ENCODE measurements at places on chromosomes 3 and 15.

- DNase-seq, result no peak
Observed at GRCh38 chr3:11377719-11378118, 105.5 kb downstream of the ATG7 start.

- no peak for DNase-seq
Observed at GRCh38 chr15:57526076-57526475, 65.6 kb upstream of the MYZAP start.

- DNase-seq, result no peak
Observed at GRCh38 chr15:89401631-89402517, 67.2 kb upstream of the POLG start.

- DNase-seq, result no peak
Observed at GRCh38 chr15:89125088-89125826, 37.0 kb downstream of the ABHD2 start.

DNA sequence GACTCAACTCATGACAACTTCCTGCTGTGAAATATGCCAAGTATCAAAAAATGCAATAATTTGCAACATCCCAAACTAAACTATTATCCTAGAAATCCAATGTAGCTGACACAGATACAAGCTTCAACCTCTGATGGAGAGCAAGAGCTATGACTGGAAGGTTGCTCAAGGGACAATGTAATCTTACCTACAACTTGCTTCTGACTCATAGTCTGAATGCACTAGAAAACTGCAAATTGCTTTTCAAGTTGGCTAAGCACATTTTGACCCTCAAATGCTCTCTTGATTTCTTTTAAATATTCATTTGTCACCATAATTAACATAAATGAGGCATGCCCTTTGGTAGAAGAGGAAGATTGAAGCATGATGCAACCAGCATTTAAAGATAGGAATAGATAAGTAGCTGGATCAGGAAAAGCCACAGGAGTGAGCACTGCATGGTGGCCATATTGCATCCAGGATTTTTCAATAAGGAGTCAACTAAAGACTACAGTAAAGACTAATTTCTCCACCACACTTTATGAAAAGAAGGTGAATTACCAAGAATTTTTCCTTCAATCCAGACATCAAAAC lies 630.8 kb upstream of the GBE1 start:
- no peak for DNase-seq

DNA sequence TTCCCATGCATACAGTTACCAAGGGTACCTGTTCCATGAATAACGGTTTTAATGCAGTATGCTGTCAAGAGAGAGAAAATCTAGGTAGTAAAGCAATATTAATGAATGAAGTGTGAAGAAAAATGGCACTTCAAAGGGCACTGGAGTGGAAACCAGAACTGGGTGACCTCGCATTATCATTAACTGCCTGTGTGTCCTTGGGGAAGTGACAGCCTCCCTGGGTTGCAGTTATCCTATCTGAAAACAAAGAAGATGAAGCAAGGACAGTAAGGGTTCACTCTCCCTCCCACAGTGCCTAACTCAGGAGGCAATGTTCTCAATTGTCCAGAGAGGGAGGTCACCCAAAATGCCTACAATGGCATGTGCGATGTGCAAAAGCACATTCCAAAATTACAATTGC lies 15.1 kb downstream of the MTHFS start:
- DNase-seq, result no peak

DNA sequence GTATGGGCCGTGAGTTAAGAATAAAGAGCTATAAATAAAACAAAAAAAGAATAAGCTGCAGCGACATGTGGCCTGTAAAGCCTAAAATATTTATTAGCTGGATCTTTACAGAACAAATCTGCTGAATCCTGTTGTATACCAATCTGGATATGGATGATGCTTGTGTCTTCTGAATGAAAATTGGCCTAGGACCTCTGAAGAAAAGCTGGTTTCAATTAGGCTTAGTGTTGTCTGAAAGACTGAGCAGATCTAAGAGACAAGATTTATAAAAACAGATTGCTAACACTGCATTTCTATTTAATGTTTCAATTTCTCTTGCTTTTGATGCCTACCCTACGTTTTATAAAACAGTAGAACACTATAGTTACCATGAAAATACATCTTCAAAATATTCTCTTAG lies 57.9 kb downstream of the ST3GAL6 start:
- no peak for DNase-seq

GRCh38 chr3:45864760-45865519 lies 21.4 kb upstream of the CCR9 start:
- DNase-seq, result peak; percentile 59

DNA sequence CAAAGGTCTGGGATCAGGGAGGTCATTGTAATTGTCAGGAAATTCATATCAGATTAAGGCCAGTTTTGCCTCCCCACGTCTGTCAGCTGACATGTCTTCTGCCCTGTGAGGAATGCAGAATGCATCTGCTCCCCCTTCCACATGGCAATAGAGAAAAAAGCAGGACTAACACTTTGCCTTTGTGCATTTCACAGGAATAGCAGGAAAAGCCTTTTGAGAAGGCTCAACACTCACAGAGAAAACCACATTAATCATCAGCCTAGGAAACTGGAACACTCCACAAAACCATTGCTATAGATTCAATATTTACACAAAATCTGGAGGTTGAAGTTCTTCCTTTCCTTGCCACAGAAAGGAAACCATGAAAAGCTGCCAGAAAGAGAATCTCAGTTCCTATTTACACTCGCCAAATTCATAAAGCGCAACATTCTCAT lies 165.2 kb upstream of the HES1 start:
- no peak for DNase-seq

DNA sequence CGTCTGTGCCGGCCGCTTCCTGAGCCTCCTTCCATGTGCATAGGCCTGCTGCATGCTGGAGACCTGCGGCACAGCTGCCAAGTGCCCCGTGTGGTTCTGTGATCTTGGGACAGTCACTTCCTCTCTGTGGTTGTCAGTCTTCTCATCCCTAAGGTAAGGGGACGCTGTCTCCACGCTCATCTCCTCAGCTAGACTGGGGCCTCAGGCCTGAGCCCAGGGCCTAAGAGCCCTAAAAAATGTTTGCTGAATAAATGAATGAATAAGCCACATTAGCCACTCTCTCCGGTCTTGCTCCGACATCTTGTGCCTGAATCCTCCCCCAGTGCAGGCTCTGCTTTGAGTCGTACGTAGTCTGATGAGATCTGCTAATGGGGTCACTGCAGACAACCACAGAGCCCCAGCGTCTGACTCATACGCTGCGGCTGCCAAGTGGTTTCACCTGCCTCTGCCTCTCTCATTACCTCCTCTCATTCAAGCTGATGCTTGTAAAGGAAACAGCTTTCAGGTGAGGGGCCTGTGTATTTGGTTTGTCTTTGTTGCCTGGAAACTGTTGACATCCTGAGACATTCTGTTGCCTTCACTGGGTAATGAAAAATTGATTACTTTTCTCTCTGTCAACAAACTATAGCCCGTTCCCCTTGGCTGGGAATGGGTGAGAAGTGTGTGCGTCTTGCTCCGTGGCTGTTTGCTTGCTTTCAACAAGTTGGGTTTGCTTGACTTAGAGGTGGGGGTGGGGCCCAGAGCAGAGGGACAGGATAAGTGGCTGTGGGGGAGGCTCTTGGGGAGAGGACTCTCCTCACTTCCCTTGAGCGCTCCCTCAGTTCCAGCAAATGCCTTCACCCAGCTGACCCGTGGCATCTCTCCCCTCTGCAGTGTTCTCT lies 15.9 kb downstream of the RPLP1 start:
- DNase-seq, result peak; percentile 79

GRCh38 chr3:117687096-117687495 lies 977.5 kb downstream of the TUSC7 start:
- no peak for DNase-seq

GRCh38 chr15:80072285-80072994 lies 13.0 kb downstream of the ZFAND6 start:
- DNase-seq, result no peak

DNA sequence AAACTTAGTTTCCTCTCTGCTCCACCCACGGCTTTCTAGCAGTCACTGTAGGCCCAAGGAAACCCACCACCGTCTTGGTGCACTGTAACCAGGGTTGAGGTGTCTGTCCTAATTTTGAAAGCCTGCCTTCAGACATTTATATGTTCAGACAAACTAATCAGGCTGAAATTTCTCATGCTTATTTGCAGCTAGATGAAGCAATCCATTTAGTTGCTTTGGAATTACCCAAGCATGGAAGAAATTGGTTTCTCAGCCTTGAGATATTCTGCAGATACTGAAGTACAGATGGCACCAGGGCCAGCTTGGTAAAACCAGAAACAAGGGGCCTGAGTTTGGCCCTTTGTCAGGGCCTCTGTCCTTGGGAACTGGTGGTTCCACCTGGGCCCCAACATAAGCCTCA lies 105.4 kb downstream of the CACNA1D start:
- DNase-seq, result no peak

- DNase-seq, result no peak
Observed at GRCh38 chr15:72086010-72086697, 31.8 kb downstream of the MYO9A start.

Measured in T-helper 2 cell treated with Interferon-gamma antibody and Interleukin-4, amounts not matched to agents 5 μg/mL and 100 μg/mL, for 36 hours (primary cell).